ENCODE measurements at places on chromosomes 12 and 14. TPM values are rescaled to one million over a fixed set of nuclear protein-coding genes. Genes with fewer than 3 reads are reported as not detected.

DTX1 gene
- total RNA-seq = 7.8 TPM

KRT85 gene
- total RNA-seq = not detected

KRT73 gene
- total RNA-seq = 1.0 TPM

SLC25A21 gene
- total RNA-seq = not detected

TAS2R30 gene
- total RNA-seq = 7.2 TPM

FOXG1 gene
- total RNA-seq = not detected

OR4M1 gene
- total RNA-seq = not detected

LYZ gene
- total RNA-seq = 1.0 TPM

OTX2 gene
- not detected for total RNA-seq

DNA sequence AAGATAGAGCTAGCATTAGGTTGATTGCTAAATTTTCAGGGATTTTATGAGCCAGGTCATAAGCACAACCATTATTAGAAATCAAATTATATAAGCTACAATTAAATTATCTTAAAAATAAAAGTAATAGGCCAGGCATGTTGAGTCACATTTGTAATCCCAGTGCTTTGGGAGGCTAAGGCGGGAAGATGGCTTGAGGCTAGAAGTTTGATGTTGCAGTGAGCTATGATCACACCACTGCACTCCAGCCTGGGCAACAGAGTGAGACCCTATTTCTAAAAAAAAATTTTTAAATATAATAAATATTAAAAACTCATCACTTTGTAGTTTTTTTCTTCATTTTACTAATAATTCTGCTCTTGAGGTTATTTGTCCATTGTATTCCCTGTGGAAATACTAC lies 1.9 kb upstream of the LIMA1 start:
- peaks cover 20% of the 10 kb centered on the region for H3K4me1 ChIP-seq
- DNase-seq = no peak
- H3K4me3 ChIP-seq = no peak overlapping the region
- H3K27ac ChIP-seq = no peak overlapping the region
- no peaks in the 10 kb centered on the region for H3K36me3 ChIP-seq
- no peaks in the 10 kb centered on the region for H3K27me3 ChIP-seq

GRCh38 chr14:92922883-92923743 lies at the start of gene CHGA:
TSS of gene CHGA (plus strand) at chr14:92923150. CDS start at chr14:92923360, 210 bp downstream.
- DNase-seq = peak; percentile 26
- no peak within 1 kb of the TSS for H3K4me3 ChIP-seq
- no peaks in the 10 kb centered on the region for H3K4me1 ChIP-seq
- no peaks in the 10 kb centered on the region for H3K27me3 ChIP-seq
- H3K27ac ChIP-seq = no peak within 1 kb of the TSS
- H3K36me3 ChIP-seq = no peaks in the 10 kb centered on the region

DNA sequence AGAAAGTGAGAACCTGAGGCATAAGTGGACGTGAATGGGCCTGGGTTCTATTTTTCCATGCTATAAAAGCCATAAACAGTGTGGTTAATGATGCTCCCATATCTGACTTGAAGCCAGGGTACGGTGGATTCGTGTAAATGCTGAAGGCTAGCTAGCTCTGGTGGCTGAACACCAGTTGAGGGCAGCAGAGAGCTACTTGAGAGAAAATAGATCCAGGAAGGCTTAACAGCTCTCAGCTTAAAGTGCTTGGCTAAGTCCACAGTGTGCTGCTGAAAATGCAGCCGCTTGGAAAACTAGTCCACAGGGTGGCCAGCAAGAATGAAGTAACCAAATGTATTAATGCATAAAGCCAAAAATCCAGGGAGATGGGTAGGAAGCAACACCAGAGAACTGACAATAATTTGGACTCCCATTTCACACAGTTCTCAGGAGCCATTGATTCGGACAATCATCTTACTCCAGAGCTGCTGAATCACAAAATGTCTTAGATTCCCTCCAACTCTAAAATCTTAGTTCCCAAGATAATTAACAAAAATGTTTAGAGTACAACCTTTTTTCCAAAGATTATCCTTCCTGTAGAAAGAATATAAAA lies 15.0 kb upstream of the FOXG1 start:
- H3K36me3 ChIP-seq = no peaks in the 10 kb centered on the region
- H3K27me3 ChIP-seq = peaks cover 9% of the 10 kb centered on the region
- H3K27ac ChIP-seq = no peak overlapping the region
- H3K4me3 ChIP-seq = no peak overlapping the region
- no peak for DNase-seq

GRCh38 chr14:60090864-60091519 lies 731 bp upstream of the PCNX4 start:
- H3K36me3 ChIP-seq = no peaks in the 10 kb centered on the region
- peaks cover 32% of the 10 kb centered on the region for H3K4me1 ChIP-seq
- H3K27me3 ChIP-seq = no peaks in the 10 kb centered on the region

DNA sequence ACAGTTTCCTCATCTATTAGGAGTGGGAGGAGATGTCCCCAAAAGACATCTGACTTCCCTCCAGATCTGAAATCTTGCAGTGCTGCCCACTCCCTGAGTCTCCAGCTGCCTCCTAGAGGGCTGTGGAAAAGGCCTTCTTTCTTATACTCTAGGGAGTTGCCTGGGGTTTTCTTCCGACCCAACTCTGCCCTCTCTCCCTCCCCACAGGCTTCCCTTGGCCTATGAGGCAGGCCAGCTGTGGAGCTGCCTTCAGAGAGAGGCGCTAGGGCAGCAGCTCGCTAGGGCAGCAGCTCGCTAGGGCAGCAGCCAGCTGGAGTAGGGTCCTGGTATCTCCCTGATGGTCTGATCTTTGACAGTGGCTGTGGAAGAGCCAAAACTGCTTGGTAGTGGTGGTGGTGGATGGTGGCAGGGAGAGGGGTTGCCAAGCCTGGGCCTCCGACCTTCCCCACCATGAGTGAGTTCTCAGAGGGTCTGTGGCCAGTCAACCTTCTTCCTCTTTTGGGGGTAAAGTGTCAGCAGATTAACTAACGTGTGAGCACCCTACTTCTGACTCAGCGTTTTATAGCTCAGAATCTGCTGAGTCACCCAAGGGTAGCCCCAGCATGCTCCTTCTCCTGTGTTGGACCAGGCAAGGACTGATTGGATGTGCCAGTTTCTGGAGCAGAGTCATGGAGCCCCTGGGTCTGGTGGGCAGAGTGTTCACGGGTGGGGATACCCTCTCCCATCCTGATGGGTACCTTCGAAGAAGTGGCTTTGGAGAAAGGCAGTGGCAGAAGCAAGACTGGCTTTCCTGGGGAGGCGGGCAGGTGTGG lies 2.3 kb downstream of the SLC48A1 start:
- no peak overlapping the region for H3K27ac ChIP-seq
- H3K36me3 ChIP-seq = no peaks in the 10 kb centered on the region
- no peak overlapping the region for H3K4me3 ChIP-seq
- no peak for DNase-seq
- H3K4me1 ChIP-seq = peaks cover 12% of the 10 kb centered on the region

GRCh38 chr12:20410734-20411133 lies 42.4 kb downstream of the PDE3A start:
- H3K4me3 ChIP-seq = no peak overlapping the region
- H3K27me3 ChIP-seq = no peaks in the 10 kb centered on the region
- DNase-seq = no peak
- H3K36me3 ChIP-seq = no peaks in the 10 kb centered on the region
- H3K4me1 ChIP-seq = no peaks in the 10 kb centered on the region
- no peak overlapping the region for H3K27ac ChIP-seq

DNA sequence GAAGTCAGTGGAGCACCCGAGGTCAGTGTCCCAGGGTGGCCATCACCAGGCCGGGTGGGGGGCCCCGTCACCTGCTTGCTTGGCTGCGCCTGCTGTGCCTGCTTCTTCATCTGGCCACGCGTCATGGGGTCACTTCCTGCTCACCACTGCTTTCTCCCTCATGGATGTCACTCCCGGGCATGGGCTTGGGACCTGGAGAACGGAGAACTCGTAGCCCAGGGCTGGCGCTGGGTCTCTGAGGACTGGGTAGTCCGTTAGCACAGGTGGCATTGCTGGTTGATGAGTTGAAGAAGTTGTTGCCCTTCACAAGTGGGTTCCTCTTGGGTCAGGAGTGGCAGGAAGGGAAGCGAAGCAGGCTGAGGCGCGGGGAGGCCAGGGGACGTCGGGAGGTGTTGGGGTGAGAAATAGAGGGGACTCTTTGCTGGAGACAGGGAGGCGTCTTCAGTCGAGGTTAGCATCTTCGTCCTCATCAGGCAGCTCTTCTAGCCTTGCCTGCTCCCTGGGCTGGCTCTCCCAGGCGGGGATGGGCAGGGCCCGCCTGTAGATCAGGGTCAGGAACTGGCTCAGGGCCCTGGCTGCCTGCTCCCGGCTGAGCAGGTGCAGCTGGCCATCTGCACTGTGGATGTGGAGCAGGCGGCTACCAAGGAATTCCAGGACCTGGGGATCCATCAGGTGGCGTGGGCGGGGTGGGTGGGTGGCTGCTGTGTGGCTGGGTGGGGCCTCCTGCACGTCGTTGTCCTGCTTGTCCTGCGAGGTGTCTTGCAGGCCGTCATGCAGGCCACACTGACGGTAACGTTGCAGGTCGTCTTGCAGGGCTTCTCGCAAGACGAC lies 23.0 kb downstream of the RTL1 start:
- no peak for DNase-seq
- H3K4me3 ChIP-seq = no peak overlapping the region
- no peaks in the 10 kb centered on the region for H3K4me1 ChIP-seq
- no peak overlapping the region for H3K27ac ChIP-seq
- no peaks in the 10 kb centered on the region for H3K27me3 ChIP-seq
- no peaks in the 10 kb centered on the region for H3K36me3 ChIP-seq

GRCh38 chr12:58678753-58679152 lies 241.6 kb downstream of the LRIG3 start:
- H3K4me1 ChIP-seq = no peaks in the 10 kb centered on the region
- no peak for DNase-seq
- no peaks in the 10 kb centered on the region for H3K27me3 ChIP-seq

DNA sequence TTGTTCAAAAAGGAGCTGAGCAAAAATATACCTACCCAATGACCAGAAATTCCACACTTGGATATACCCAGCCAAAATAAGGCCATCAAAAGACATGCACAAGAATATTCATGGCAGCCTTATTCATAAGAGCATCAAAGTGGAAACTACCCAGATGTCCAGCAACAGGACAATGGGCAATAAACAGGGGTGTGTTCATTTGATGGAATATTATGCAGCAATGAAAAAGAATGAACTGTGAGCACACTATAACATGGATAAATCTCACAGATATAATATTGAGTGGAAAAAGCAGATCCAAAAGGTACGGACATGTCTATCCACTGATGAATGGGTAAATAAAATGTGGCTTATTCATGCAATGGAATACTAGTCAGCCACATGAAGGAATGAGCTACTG lies 209.2 kb upstream of the LHX5 start:
- no peak overlapping the region for H3K4me3 ChIP-seq
- H3K27me3 ChIP-seq = no peaks in the 10 kb centered on the region
- DNase-seq = no peak
- no peaks in the 10 kb centered on the region for H3K36me3 ChIP-seq
- H3K27ac ChIP-seq = no peak overlapping the region

DNA sequence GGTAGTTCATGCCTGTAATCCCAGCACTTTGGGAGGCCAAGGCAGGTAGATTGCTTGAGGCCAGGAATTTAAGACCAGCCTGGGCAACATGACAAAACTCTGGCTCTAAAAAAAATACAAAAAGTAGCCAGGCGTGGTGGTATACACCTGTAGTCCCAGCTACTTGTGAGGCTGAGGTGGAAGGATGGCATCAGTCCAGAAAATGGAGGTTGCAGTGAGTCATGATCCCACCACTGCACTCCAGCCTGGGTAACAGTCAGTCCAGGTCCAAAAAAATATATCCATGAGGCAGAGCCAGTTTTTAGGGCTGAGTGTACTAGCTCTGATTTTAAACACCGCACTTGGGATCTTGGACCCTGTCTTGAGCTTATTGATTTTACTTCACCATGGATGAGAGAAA lies 30.6 kb upstream of the FICD start:
- H3K36me3 ChIP-seq = no peaks in the 10 kb centered on the region
- H3K4me3 ChIP-seq = no peak overlapping the region
- DNase-seq = no peak
- no peak overlapping the region for H3K27ac ChIP-seq

DNA sequence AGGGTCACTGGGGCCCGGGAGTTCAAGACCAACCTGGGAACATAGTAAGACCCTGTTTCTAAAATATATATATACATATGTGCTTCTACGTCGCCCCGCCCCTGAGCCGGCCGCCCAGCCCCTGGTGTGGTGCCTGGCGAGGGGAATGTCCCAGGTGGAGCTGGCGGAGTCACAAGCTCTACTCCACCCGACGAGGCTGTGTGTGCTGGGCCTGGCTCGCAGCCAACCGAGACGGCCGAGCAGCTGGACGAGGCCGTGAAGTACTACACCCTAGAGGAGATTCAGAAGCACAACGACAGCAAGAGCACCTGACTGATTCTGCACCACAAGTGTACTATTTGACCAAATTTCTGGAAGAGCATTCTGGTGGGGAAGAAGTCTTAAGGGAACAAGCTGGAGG lies 22.1 kb upstream of the ITPK1 start:
- no peaks in the 10 kb centered on the region for H3K4me1 ChIP-seq
- H3K27me3 ChIP-seq = no peaks in the 10 kb centered on the region
- H3K27ac ChIP-seq = no peak overlapping the region
- DNase-seq = no peak
- no peaks in the 10 kb centered on the region for H3K36me3 ChIP-seq
- no peak overlapping the region for H3K4me3 ChIP-seq

DNA sequence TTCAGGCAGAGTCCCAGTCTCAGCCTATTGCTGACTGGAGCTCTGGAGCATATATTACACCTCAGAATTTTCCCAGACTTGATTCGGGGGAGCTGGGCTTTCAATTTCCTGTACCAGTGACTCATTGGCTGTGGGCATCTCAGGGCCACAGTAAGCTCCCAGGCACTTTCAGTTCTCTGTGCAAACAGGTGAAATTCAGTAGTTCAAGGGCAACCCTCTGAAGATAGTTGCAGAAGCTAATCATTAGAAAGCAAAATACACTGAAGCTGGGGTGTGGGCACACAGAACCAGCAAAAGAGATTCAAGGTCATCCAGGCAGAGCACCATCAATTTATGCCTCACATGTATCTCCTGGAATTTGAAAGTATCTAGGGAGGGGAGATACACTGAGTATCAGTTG lies 8.1 kb upstream of the NIN start:
- H3K27me3 ChIP-seq = no peaks in the 10 kb centered on the region
- no peaks in the 10 kb centered on the region for H3K36me3 ChIP-seq
- peaks cover 6% of the 10 kb centered on the region for H3K4me1 ChIP-seq

DNA sequence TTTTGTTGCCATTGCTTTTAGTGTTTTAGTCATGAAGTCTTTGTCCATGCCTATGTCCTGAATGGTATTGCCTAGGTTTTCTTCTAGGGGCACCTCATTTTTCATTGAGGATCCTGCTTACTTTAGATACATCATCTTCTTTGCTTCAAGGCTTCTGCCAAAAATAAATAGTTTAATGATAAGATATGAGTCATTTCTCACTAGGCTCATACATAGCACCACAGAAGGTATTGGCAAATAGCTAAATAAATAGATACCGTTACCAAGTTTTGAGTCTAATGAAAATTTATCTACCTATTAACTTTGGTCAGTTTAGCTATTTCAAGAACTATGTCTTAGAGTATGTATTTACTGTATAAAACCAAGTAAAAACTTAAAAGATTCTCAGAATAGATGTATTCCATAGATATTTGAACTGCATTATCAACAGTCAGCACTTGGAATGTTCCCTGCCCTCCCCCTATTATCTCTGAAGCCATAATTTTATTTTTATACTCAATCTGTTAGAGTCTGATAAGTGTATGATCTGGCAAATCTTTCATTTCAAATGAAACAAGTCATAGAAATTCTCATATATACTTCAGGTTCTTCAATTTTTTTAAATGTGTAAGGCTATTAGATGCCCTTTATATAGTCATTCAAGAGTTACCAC lies 310.2 kb downstream of the CCDC91 start:
- peaks cover 6% of the 10 kb centered on the region for H3K36me3 ChIP-seq
- no peak overlapping the region for H3K4me3 ChIP-seq
- H3K27ac ChIP-seq = no peak overlapping the region
- H3K4me1 ChIP-seq = no peaks in the 10 kb centered on the region
- no peak for DNase-seq
